ENCODE measurements at places on chromosomes 3 and 15.

- peak; percentile 26 for DNase-seq
These were observed 32.6 kb downstream of the NMD3 start for GRCh38 chr3:161253711-161254110.

DNA sequence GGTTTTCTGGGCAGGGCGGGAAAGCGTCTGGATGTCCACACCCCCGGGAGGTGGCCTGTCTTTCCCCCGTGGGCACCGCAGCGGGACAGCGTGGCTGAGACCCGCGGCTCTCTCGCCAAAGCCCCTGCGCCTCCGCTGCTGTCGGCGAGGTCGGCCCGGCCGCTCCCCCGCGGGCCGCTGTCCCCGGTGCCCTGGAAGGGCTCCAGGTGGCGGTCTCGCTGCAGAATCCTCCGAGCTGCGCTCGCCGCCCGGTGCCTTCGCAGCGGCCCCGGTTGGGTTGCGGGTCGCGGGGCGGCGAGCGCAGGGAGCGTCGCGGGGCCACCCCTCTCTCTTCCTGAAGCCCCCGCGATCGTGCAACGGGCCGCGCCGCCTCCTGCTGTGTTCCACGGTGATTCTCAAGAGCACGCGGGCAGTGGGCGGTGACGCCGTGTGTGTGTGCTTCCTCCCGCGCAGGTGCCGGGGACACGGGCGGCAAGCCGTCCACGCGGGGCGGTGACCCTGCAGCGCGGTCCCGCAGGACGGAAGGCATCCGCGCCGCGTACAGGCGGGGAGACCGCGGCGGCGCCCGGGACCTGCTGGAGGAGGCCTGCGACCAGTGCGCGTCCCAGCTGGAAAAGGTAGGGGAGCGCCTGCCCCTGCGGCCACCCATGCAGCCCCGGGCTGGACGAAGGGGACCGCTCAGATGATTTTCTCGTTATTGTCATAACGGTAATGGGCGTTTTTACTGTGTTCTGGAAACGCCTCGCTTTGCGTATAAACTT lies 54.4 kb downstream of the LRRK1 start:
- DNase-seq = peak; percentile 31

GRCh38 chr3:57006949-57007419 lies 53.5 kb upstream of the SPATA12 start:
- no peak for DNase-seq

GRCh38 chr3:183572935-183573334 lies 17.4 kb upstream of the KLHL6 start:
- DNase-seq = no peak

DNA sequence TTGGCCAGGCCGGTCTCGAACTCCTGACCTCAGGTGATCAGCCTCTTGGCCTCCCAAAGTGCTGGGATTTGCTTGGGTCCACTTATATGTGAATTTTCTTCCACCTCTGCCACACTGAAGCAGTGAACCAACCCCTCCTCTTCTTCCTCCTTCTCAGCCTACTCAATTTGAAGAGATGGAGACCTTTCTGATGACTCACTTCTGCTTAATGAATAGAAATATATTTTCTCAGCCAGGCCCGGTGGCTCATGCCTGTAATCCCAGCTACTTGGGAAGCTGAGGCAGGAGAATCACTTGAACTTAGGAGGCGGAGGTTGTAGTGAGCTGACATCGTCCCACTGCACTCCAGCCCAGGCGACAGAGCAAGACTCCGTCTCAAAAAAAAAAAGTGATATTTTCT lies 46.8 kb upstream of the GATM start:
- DNase-seq = no peak

- no peak for DNase-seq
These were observed 280.9 kb upstream of the KCNMB2 start for GRCh38 chr3:178255315-178255714.

DNA sequence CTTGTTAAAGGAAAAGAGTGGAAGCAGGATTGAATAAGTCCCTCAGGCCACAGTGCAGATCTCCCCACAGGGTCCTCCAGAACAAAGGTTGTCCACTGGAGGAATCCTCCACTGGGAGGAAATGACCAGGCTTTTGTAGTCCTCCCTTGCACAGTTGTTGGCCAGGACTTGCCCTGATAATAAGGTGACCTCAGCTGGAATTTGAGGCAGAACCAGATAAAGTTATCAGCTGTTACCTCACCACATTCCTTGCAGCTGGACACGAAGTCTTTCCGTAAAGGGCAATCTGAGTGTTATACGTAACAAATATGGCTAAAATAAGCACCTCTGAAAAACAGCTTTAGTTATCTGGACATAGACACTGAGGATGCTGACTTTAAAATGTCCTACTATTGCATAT lies 83.5 kb upstream of the NAALADL2 start:
- DNase-seq = no peak

GRCh38 chr3:78275420-78275852 lies 1235.5 kb downstream of the ROBO2 start:
- DNase-seq = no peak

- DNase-seq = no peak
These were observed 16.3 kb upstream of the GATM start for GRCh38 chr15:45394681-45395080.

GRCh38 chr15:89090791-89091626 lies 2.8 kb downstream of the ABHD2 start:
- DNase-seq = peak; percentile 89

GRCh38 chr3:171685116-171685895 lies 125.0 kb downstream of the PLD1 start:
- DNase-seq = no peak

DNA sequence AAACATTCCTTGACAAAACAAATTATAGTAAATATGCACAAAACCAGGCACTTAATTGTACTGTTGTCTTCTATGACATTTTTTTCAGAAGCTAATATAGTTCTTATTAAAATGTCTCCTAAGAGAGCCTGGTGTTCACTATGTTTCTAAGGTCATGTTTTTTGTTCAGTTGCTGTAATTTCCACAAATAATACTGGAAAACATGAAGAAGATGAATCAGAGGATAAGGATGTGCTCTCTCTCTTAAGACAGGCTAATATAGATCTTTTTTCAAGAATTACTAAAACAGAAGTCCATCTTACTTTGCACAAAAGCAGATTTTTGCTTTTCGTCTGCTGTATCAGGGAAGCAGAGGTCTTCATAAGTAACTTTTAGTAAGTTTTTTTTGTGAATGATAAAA lies 823.0 kb upstream of the NECTIN3 start:
- DNase-seq = no peak
